ENCODE measurements at places on chromosomes 16 and 17.

GRCh38 chr16:76297941-76298340, 20.7 kb downstream of the CNTNAP4 start:
- DNase-seq = no peak

- no peak for DNase-seq
Observed at GRCh38 chr17:68013385-68013784, 17.1 kb upstream of the C17orf58 start.

DNA sequence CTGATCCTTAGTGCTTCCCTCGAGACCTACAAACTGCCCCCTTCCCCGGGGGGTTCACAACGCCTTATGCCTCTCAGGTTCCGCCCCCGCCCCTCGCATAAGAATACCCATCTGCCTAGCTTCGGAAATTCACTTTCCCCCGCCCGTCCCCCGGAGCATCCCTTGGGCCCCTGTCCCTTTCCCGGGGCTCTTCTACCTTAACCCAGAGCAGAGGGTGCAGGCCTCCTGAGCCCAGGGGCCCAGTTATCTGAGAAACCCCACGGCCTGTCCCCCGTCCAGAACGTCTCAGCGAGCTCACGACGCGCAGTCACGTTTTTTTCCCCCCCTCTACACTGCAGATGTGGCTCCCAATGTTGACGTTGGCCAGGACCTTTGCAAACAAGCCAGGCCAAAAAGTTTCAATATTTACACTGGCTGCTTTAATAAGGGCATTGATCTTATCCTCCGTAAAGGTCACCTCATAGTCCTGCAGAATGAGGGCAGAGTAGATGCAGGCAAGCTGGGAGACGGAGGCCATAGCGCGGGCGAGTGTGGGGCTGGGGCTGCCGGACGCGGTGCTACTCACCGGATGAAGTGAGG, 1.4 kb upstream of the NBR1 start:
- DNase-seq = no peak

GRCh38 chr16:13994239-13995106, 74.5 kb downstream of the ERCC4 start:
- no peak for DNase-seq

DNA sequence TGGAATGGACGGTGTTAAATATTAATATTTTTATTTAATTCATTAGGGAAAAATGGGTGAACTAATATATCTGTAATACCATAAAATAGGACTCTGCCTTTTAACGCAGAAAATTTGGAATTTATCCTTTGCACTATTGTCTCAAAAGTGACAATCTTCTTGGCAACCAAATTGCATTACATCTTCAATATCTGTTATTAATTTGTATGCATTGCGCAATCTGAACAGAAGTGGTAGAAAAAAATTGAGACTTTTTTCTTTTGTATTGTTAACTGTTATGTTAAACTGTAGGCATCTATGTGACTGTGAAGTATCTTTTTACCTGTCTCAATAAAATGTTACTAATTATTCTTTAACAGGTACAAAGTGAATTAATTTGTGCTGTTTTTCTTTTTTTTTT, 55.6 kb downstream of the PPM1E start:
- no peak for DNase-seq
